Pulmonary artery endothelial cell (primary cell): ENCODE measurements at places on chromosomes 3 and 15.

DNA sequence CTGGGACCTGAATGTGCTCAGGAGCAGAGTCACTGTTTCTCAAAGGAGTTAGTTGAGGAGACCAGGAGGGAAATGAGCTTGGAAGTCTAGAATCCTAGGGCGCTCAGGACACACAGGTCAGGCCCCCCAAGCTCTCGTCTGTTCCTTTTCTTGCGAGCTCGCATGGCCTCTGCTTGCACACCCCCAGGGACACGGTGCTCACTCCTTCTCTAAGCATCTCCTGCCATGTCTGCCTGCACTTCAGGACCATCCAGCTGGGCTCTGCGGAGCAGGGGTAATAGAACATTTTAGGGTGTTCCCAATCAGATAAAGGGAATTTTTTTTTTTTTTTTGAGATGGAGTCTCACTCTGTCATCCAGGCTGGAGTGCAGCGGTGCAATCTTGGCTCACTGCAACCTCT, 213.2 kb downstream of the XXYLT1 start:
- DNase-seq: no peak

DNA sequence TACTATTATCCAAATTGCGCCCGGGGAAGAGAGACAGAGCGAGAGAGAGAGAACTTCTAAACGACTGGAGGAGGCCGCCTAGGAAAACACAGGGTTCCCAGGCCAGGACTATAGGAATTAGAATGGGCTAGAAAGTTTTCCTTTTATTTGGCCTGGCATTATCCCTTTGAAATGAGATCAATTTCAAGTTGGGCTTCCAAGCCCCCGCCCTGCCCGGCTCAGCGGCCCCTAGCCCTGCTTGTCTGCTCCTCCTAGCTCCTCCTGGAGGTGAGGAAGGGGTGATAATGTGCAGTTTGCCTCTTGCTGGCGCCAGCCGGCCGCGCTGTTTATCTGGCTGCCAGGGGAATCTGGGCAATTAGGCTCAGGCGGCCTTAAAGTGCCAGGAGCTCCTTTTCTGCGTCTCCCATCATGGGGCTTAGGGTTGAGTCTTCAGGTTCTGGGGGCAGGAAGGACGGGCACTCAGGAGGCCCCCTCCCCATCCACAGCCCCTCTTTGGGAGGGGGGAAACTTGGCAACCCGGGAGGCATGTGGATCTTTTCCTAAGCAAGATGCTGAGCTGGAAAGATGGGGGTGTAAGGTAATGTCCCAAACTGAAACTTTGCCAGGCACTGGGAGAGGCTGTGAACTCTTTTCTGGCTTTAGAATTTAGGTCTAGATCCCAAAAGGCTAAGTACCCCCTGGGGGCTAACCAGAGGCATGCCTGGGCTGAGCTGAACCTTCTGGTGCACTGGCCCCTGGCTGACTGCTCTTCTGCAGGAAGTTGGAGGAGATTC, 5.5 kb downstream of the SMAD6 start:
- DNase-seq: no peak

- DNase-seq: no peak
Measured at GRCh38 chr15:40782609-40783227, 12.9 kb downstream of the C15orf62 start.

DNA sequence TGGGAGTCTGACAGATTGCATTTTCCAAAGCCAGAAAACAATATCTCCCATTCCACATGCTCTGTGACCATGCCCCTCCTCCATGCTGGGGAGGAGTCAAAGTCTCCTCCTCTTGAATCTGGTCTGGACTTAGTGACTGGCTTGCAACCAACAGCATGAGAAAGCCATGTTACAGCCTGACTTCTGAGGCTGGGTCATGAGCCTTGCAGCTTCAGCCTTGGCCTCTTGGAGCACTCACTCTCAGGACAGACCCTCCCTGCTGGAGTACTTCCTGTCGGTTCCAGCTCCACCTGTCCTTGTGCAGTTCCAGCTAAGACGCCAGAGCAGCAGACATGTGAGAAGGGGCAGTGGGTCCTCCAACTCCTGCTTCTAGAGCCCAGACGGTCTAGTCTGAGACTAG, 49.7 kb upstream of the RBSN start:
- no peak for DNase-seq

- DNase-seq: no peak
Measured at GRCh38 chr3:161549261-161549660, 52.7 kb downstream of the OTOL1 start.

DNA sequence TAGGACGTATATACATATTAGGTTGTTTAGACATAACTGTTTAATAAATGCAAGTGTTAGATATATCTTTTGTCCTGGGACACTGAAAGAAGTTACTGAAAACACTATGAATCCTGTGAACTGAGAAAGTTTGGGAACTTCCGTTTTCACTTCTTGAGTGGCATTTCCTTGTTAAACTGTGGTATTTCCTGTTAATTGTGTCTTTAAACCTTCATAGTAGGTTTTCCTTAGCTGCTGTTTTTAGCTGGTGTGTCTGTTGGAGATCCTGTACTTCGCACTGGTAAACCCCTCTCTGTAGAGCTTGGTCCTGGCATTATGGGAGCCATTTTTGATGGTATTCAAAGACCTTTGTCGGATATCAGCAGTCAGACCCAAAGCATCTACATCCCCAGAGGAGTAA, 37.1 kb downstream of the ATP6V1A start:
- peak; percentile 77 for DNase-seq

DNA sequence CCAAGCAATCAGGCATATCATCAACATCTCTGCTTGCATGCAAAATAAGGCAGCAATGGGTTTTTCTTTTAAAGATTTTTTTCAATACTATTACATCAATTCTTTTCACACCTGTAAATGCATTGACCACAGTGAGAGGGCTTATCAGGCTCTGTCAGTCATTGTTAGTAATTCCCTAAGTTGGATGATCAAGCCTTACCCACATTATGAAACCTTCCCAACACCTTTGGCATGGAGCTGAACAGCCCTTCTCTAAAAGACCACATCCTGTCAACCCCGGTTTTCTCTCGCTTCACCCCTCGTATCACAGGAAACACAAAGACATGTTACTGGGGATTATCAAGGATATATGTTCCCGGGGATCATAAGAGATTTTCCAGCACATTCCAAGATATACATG, 135.2 kb upstream of the SLC24A5 start:
- DNase-seq: no peak

- no peak for DNase-seq
Measured at GRCh38 chr3:81301230-81301629, 460.2 kb downstream of the GBE1 start.

GRCh38 chr3:62479326-62479725, 106.0 kb upstream of the FEZF2 start:
- DNase-seq: no peak

GRCh38 chr3:127545216-127545615, 45.3 kb downstream of the TPRA1 start:
- no peak for DNase-seq

DNA sequence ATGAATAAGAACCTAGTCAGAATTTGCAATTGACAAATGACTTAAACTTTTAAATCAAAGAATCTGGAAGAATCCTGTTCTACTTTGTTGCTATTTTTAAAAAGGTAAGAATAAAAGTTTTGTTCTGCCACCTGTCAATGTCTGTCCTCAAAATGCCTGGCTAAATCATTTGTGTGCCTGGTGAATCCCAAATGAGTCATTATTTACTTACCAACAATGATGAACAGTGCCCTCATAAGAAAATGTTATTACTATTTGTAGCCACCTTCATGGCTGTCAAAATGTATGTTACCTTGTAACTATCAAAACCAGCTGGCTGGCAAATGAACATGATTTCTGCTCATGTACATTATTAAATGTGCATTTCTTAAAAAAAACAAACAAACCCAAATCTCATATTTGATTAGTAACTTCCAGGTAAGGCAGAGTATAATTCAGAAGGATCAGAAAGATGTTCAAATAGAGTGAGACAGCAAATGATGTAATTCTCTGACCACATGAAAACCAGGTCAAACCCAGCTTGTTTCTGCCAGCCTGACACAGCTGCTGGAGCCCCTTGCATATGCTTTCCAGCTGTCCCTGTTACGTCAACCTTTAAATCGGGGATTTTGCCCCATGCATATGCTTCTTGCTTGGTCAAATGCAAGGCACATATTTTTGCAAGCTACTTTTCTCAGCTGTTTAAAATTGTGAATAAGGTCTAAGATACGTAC, 137.9 kb downstream of the SSR3 start:
- no peak for DNase-seq

DNA sequence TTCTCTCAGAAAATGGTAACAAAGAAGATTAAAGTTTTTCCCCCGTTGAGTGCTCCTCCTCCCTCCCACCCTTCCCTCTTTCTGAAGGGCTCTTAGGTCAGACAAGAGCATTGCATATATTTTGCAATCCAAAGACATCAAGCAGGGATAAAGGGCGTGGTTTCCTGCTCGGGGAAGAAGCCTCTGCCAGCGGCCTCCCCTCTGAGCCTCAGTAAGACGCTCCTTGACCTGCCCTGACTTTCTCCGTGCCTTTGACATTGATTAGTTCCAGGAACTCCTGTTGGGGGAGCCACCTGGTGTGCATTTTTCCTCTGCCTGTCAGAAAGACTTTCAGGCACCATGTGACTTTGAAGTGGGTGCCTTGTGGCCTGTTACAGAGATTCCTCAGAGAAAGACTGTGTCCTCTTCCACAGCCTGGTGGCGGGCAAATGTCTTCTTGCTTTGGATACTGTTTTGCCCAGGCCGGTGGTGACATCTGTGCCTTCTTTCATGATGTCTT, 87.2 kb upstream of the TBL1XR1 start:
- no peak for DNase-seq

DNA sequence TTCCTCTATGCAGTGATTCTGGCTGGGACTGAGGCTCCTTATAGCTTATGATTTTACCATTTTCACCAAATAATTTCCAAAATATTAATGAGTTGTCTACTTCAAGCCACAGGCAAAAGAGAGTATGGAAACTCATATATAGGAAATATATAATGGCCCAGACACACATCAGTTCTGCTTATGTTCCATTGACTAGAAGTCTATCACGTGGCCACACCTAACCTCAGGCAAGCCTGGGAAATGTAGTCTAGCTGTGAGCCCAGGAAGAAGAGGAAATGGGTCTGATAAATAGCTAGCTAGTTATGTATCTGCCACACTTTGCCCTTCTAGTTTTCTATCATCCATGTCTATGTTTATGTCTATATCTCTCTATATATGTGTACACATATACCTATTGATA, 195.1 kb downstream of the OTOL1 start:
- DNase-seq: no peak

- DNase-seq: no peak
Measured at GRCh38 chr3:177538750-177539730, 341.8 kb upstream of the TBL1XR1 start.

DNA sequence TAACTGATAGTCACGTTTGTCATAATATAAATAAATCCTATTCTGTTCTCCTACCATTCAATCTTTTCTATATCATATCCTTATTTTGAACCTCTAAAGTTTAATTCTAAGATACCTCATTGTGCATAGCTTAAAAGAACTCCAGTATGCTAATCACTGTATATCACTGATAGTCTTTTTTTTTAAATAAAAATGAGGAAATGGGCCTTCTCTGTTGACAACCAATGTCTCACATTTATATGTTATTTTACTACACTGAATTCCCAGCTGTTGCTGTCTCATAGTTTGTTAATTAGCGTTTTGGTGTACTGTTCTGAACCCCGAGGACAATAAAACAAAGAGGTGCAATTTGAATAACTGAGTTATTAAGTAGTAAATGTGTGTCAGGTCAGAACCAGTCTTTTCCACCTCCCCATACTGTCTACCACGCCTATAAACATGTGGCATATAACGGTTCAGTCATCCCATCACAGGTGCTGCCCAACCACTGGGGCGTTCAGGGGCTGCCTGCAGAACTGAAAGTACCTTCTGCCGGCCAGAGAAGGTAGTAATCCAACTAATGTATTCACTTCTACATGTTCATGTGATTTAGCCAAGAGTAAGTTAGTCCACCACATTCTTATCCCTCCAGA, 14.9 kb downstream of the CBLB start:
- DNase-seq: no peak

DNA sequence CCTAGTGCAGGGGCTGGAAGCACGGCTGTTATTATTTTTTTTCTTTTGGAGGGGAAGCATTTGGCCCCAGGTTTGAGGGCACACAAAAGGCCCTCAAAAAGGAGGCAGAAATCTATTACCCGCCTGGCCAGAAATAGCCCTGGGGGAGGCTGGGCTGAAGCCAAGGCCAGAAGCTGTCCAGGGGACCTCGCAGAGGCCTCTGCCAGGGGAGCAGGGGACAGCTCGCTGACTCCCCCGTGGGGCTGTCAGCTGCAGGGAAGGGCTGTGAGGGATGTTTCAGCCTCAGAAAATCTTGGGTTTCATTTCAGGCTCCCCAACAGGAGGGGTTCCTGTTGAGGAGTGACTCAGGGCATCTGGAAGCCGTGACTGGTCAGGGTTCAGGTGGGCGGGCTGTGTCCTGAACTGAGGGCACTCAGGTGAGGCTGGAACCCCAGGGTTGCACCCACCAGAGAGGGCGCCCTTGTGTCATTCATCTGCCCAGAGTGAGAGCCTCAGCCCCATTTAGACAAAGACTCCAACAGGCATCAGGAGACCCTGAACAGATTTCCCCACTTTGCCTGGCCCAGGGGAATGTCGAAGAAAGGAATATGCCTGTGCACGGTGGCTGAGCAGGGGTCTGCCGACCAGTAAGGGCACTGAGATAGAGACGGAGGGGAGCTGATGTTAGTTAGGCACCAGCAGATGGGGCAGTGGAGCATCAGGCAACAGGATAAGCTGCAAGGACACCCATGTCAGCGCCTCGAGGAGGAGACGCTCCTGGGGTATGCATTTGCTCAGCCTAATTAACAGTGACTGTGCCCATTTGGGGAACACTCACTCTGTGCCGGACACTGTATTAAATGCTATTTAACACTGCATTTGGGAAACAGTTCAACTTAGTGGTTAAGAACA, 43.5 kb upstream of the SLC6A11 start:
- DNase-seq: no peak

DNA sequence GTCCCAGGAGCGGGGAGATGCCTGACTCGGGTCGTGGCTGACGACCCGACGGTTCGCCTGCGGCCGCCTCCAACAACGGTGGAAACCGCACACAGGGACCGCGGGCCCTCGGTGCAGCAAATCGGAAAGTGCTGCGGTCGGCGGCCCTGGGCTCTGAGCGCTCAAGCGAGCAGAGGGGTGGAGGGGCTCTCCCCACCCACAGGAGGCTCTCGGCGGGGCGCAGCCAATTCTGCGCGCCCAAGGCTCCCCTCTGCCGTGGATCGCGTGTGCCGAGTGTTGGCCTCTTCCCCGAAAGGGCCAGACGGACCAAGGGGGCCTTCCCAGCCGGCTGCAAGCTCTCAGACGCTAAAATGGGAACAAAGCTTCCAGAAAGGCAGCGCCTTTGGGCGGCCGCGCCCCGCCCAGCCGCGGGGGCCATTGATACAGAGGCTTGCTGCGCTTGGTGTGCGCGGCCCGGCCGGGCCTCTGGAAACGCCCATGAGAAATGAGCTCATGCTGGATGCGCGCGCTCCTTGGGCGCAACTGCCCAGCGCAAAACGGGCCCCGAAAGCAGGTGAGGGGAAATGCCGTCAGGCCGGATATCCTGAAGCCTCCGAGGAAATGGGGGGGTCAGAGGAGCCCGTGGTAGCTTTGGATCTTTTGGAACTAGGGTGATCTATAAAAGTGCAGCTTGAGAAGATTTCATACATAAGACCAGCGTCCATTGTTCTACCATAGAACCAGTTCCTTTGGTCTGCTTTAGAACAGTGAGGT, 1.2 kb upstream of the GSK3B start:
- peak; percentile 82 for DNase-seq

GRCh38 chr3:2929574-2929973, 180.6 kb downstream of the IL5RA start:
- DNase-seq: no peak
